ENCODE measurements at places on chromosomes 6 and 20.

DNA sequence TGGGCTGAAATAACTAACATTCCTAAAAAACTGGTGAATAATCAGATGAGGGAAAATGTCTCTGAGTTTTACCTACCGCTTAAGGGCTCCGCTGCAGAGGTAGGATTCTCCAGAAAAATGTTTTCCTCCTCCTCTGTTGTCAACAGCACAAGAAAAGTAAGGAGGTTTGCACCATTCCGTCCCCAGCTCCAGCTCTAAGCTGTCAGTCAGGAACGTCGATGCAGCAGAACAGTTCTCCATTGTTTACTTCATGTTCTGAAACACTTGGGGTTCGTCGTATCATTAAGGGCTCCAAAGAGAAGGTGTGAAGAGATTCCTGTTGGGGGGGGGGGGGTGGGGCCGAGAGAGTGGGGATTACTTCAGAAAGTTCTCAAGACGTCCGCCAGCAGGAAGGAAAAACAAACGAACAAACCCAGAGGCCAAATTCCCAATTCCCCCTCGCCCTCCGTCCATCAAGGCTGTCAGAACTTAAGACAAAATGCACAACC is 734 bp downstream of the MMS22L start:
- peaks cover 4% of the 10 kb centered on the region for H3K36me3 ChIP-seq
- peak overlapping the region; percentile 89 for H3K4me3 ChIP-seq
- no peak overlapping the region for H3K27ac ChIP-seq
- no peaks in the 10 kb centered on the region for H3K4me1 ChIP-seq
- H3K27me3 ChIP-seq: no peaks in the 10 kb centered on the region
- DNase-seq: peak; percentile 22

DNA sequence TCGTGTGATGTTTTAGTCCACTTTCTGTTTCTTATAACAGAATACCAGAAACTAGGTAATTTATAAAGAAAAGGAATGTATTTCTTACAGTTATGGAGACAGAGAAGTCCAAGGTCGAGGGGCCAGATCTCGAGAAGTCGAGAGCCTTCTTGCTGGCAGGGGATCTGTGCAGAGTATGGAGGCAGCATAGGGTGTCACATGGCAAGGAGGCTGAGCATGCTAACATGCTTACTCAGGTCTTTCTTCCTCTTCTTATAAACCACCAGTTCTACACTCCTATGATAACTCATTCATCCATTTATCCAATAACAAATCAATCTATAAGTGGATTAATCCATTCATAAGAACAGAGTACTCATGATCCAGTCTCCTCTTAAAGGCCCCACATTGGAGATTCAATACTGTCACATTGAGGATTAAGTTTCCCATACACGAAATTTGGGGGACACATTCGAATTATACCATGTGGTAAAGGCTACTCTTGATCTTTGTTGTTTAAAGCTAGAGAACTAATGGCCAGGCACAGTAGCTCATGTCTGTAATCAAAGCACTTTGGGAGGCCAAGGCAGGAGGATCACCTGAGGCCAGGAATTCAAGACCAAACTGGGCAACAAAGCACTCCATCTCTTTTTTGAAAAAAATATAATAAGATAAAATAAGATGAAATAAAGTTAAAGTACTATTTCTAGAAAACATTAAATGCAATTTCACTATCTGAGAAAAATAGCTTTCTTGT is 2.1 kb downstream of the GOPC start:
- no peak overlapping the region for H3K27ac ChIP-seq
- H3K4me1 ChIP-seq: no peaks in the 10 kb centered on the region
- H3K36me3 ChIP-seq: no peaks in the 10 kb centered on the region
- no peaks in the 10 kb centered on the region for H3K27me3 ChIP-seq
- no peak for DNase-seq

DNA sequence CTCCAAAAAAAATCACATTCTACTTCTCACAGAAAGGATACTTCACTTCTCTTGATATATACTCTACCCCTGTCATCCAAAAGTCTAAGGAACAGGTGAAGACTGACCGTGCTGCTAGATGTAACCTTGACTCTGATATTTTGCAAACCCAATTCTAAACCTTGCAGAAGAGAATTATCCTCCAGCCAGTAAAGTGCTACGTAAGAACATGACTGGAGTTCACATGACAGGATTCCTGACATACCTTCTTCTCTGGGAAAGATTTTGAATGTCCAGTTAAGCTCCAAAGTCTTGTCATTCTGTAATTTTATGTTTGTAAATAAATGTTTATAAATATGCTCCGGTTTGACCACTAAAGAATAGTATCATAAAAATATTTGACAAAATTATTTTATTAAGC is 35.8 kb downstream of the BTBD9 start:
- H3K36me3 ChIP-seq: no peaks in the 10 kb centered on the region
- no peak overlapping the region for H3K27ac ChIP-seq
- no peaks in the 10 kb centered on the region for H3K27me3 ChIP-seq
- peaks cover 7% of the 10 kb centered on the region for H3K4me1 ChIP-seq
- no peak overlapping the region for H3K4me3 ChIP-seq
- peak; percentile 19 for DNase-seq

DNA sequence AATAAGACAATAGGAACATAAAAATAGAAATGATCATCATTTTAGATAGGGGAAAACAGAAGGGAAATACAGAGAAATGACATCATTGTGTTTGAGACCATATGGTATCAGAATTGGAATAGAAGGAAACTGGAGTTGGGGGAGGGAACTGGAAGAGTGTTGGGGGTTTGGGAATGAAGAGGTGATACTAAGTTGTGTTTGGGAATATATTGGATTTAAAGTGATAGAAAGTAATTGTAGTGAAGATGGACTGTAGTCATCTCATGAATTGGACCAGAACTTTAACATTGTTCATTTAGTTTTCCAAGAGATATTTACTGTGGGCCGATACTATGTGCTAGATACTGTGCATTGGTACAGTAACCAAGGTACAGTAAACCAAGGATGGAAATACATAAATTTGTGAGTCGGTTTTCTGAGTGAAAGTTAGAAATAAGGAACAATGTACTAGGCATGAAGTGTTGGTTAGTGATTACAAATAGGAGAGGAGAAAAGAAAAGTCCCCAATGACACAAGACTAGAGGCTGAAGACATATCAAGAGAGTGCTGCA is 32.3 kb downstream of the KCNQ5 start:
- H3K36me3 ChIP-seq: no peaks in the 10 kb centered on the region
- no peak overlapping the region for H3K27ac ChIP-seq
- no peak for DNase-seq
- no peak overlapping the region for H3K4me3 ChIP-seq

- no peaks in the 10 kb centered on the region for H3K27me3 ChIP-seq
- peaks cover 1% of the 10 kb centered on the region for H3K4me1 ChIP-seq
- H3K36me3 ChIP-seq: no peaks in the 10 kb centered on the region
- H3K4me3 ChIP-seq: no peak overlapping the region
- no peak for DNase-seq
- no peak overlapping the region for H3K27ac ChIP-seq
These were observed 13.5 kb downstream of the EPB41L1 start for GRCh38 chr20:36167902-36168503.

- no peak for DNase-seq
- H3K36me3 ChIP-seq: no peaks in the 10 kb centered on the region
- H3K4me3 ChIP-seq: no peak overlapping the region
- no peak overlapping the region for H3K27ac ChIP-seq
These were observed 89.7 kb downstream of the MDGA1 start for GRCh38 chr6:37607944-37608343.

- H3K4me1 ChIP-seq: no peaks in the 10 kb centered on the region
- peaks cover 2% of the 10 kb centered on the region for H3K36me3 ChIP-seq
- no peak overlapping the region for H3K4me3 ChIP-seq
- H3K27me3 ChIP-seq: no peaks in the 10 kb centered on the region
- no peak for DNase-seq
These were observed 64.7 kb downstream of the KCNS1 start for GRCh38 chr20:45036044-45036755.

DNA sequence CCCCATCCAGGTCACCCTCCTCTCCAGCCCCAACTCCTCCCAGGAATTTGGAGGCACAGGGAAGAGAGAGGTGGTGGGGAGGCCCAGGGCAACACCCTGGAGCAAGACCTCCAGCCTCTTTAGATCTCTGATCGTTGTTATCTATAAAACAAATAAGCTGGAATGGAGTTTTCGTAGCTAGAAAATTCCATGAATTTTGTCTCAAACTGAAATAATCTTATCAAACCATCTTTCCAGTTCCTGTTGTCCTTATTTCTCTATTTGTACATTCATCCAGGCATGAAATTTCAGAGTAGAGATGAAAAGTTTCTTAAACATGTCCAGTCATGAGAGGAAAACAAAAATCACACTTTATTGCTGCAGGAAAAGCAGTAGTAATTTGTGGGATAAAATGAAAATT is 6.2 kb upstream of the SLC4A11 start:
- no peaks in the 10 kb centered on the region for H3K36me3 ChIP-seq
- H3K4me1 ChIP-seq: no peaks in the 10 kb centered on the region
- no peak overlapping the region for H3K27ac ChIP-seq
- peaks cover 8% of the 10 kb centered on the region for H3K27me3 ChIP-seq

GRCh38 chr20:6993011-6993410 is 225.5 kb downstream of the BMP2 start:
- no peak for DNase-seq
- H3K4me3 ChIP-seq: no peak overlapping the region
- H3K36me3 ChIP-seq: no peaks in the 10 kb centered on the region
- H3K27ac ChIP-seq: no peak overlapping the region

GRCh38 chr20:12014736-12015135 is 97.0 kb downstream of the BTBD3 start:
- DNase-seq: no peak
- H3K36me3 ChIP-seq: no peaks in the 10 kb centered on the region
- no peak overlapping the region for H3K27ac ChIP-seq
- no peaks in the 10 kb centered on the region for H3K4me1 ChIP-seq

DNA sequence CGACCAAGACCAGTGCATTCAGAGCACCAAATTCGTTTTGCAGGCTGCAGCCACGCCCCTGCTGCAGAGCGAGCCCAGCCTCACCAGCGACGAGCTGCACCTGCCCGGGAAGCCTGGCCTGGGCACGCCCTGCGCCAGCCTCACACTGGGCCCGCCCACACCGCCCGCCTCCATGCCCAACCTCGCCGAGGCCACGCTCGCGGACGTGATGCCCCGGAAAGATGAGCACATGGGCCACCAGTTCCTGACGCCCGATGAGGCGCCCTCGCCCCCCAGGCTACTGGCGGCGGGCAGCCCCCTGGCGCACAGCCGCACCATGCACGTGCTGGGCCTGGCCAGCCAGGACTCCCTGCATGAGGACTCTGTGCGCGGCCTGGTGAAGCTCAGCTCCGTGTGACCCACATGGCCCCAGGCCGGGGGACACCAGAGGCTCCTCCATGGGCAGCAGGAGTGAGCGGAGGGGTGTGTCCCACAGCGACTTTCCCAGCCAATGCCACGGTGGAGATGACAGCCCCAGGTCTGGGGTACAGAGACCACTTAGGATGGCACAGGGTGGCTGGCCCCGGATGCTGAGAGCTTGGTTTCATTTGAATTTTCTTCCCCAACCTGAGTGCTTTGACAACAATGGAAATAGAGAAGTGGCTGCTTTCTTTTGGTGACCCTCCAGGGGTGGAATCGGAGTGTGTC is 150.2 kb upstream of the SNX9 start:
- H3K36me3 ChIP-seq: no peaks in the 10 kb centered on the region
- H3K4me1 ChIP-seq: no peaks in the 10 kb centered on the region
- no peak for DNase-seq

GRCh38 chr6:104951677-104952076 is 5.2 kb upstream of the LIN28B start:
- H3K27me3 ChIP-seq: peaks cover 46% of the 10 kb centered on the region
- no peak overlapping the region for H3K27ac ChIP-seq
- H3K4me1 ChIP-seq: no peaks in the 10 kb centered on the region
- no peaks in the 10 kb centered on the region for H3K36me3 ChIP-seq
- no peak for DNase-seq

DNA sequence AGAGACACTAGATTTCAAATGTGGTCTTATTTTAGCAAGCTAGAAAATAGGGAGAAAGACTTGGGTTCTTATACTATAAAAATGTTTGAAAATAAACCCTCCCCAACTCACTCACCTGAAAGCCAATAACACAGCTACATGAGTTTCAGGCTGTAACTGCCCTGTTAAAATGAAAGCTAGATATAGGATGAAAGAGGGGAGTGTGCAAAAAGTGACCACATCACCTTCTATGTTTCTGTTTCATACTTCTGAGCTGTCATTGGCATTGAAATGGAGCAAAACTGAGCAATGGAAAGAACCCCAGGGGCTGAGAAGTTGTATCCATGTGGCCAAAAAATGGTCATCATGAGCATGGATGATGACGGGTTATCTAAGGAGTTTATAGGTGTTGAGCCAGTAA is 148.1 kb upstream of the TENT5A start:
- H3K4me3 ChIP-seq: no peak overlapping the region
- no peaks in the 10 kb centered on the region for H3K4me1 ChIP-seq
- H3K27me3 ChIP-seq: no peaks in the 10 kb centered on the region
- DNase-seq: no peak

- DNase-seq: no peak
- no peak overlapping the region for H3K4me3 ChIP-seq
- H3K4me1 ChIP-seq: no peaks in the 10 kb centered on the region
- no peaks in the 10 kb centered on the region for H3K27me3 ChIP-seq
- H3K27ac ChIP-seq: no peak overlapping the region
These were observed 56.0 kb downstream of the KCNK5 start for GRCh38 chr6:39173270-39173669.

DNA sequence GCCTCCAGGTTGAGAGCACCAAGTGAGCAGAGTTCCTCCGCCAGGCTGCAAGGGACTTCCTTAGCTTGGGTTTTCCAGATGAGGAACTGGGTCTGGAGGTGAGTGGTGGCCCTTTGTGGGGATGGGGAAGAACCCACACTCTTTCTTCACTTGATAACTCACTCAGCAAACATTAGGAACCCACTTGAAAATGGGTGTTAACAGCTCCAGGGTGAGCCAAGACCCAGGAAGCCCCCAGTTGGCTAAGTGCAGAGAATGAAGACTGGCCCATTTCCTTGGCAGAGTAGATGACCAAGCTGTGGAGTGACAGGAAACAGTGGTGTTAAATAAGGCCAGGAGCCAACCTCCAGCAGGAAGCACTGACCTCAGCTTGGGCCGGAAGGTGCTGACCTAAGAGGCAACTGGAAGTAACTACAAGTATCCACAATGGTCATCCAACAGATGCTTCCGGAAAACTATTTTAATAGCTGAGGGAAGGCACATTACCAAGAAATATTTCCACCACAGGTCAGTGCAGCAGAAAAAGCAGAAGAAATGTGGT is 22.7 kb downstream of the MRPL14 start:
- no peak overlapping the region for H3K27ac ChIP-seq
- no peak for DNase-seq
- H3K27me3 ChIP-seq: no peaks in the 10 kb centered on the region
- peaks cover 2% of the 10 kb centered on the region for H3K36me3 ChIP-seq
- H3K4me1 ChIP-seq: no peaks in the 10 kb centered on the region

DNA sequence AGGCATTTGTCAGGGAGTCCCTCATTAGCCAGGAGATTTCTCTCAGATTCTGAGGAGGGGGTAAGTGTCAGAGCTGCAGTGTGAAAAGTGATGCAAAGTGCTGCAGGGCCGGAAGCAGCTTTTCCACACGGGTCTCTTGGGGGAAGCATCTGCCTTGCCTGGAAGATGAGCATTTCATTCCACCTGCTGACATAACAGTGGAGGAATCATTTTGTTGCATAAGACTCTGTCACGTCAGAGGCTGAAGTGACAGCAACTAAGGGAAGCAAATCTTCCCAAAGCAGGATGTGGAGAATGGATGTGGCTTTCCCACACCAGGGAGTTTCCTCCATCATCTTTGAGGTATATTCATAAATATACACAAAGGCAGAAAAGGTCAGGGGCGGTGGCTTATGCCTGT is 22.8 kb downstream of the DCBLD1 start:
- no peak overlapping the region for H3K4me3 ChIP-seq
- no peak for DNase-seq
- no peaks in the 10 kb centered on the region for H3K4me1 ChIP-seq

- DNase-seq: peak; percentile 54
- peaks cover 2% of the 10 kb centered on the region for H3K4me1 ChIP-seq
- H3K36me3 ChIP-seq: no peaks in the 10 kb centered on the region
- peaks cover 26% of the 10 kb centered on the region for H3K27me3 ChIP-seq
- H3K27ac ChIP-seq: peak overlapping the region; percentile 87
These were observed 1.6 kb upstream of the HEY2 start for GRCh38 chr6:125747589-125748405.

Measured in kidney (tissue), 22 donors.